Gastroesophageal sphincter (tissue), 4 donors: ENCODE measurements at places on chromosomes 7 and 10. TPM values are rescaled to one million over a fixed set of nuclear protein-coding genes. Genes with fewer than 3 reads are reported as not detected.

GRCh38 chr7:22319424-22320403, 37.2 kb downstream of the RAPGEF5 start:
- ATAC-seq, result no peak

- ATAC-seq, result no peak
Observed at GRCh38 chr7:55436457-55436856, 71.3 kb downstream of the LANCL2 start.

DNA sequence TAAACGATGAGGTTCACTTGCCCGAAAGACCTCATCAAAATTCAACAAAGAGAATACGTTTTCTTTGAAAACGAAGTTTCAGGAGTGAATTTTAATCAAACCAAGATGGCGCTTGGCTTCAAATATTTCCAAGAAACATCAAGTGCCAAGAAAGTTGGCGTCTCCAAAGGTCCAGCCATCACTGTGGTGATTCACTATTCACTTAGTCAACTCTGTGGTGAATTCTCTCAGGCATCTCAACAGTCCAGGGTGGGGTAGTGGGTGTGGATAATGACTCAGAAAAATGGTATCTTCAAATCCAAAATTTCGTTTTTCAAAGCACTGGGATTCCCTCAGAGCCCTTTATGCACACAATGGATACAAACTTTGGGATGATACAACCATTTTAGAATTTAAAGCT, 133.1 kb downstream of the SVIL start:
- peak; percentile 68 for ATAC-seq

- ATAC-seq, result no peak
Observed at GRCh38 chr7:106729720-106730385, 68.9 kb upstream of the CCDC71L start.

DNA sequence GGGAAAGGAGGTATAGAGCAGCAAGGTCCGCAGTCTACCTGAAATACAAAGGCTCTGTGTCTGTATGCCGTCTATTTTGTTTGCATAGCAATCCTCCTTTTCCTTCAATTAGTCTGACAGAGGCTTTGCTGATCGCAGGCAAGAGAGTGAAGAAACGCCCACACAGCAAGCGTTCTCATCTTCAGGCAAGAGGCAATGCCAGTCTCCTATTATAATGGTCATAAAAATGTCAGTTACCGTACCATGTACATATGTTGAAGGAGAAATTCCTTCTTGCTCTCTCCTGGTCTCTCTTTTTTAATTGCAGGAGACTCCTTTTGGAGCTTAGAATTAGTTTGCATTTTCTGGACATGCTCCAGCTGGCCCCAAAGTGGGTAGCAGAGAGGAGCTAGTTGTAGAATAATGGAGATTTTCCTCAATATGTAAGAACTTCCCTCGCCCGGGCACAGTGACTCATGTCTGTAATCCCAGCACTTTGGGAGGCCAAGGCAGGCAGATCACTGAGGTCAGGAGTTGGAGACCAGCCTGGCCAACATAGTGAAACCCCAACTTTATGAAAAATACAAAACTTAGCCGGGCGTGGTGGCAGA, 139.5 kb downstream of the PFKFB3 start:
- no peak for ATAC-seq

DNA sequence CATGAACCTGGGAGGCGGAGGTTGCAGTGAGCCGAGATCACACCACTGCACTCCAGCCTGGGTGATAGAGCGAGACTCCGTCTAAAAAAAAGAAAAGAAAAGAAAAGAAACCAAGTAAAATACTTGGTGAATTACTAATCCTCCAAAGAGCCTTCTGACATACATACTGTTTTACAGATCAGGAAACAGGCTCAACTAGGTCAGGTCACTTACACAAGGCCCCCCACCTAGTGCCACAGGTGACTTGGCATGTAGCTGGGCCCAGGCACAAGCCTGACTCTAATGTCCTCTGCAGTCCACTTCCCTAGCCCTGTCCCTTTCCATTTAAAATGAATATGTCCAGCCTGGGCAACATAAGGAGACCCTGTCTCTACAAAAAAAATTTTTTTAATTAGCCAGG, 157.0 kb downstream of the TPST1 start:
- ATAC-seq, result no peak

- ATAC-seq, result peak; percentile 85
Observed at GRCh38 chr10:102776779-102777456, 33.2 kb downstream of the WBP1L start.

DNA sequence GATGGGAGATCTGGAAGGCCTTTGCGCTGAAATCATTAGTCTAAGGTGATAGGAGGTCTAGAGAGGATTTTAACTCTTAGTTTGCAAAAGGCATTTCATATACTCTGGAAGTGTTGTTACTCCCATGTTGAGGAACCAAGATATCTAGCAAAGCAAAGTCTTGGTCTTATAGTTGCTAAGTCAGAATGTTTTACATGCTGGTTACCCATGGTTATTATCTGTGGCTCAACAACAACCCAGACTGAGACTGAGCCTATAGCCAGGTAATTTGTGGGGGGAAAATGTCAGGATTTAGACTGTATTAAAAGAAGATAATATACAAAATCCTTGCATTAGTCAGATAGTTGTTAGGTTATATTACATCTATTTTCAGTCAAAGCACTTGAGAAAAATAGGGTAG, 50.9 kb downstream of the LSMEM1 start:
- no peak for ATAC-seq

GRCh38 chr10:22433875-22434274, 88.6 kb downstream of the SPAG6 start:
- peak; percentile 24 for ATAC-seq

DNA sequence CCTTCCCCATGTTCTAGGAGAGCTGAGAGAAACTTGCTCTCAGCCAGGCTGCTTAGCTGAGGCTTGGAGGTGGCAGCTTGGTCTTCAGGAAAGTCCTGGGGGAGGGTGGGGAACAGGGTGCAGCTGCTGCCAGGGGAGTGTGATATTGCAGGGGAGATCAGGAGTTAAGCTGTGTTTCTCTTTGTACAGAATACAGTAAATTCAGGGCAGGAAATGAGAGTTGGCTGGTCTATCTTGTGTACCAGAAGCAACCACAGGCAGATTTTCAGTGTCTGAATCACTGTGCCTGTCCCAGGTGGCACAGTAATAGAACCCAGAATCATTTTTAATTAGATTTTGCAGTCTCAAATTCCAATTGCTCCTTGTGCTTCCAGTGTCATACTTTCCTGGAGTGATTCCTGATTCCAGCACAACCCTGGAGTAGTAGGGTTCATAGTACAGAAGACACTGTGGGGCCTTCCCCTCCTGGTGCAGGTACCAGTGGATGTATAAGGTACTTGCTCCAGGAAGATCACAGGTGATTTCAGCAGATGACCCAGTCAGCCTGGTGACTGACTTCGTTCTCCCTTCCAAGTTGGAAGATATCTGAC, 94.0 kb upstream of the TARP start:
- no peak for ATAC-seq

- no peak for ATAC-seq
Observed at GRCh38 chr7:12488341-12488740, 82.2 kb upstream of the SCIN start.

DNA sequence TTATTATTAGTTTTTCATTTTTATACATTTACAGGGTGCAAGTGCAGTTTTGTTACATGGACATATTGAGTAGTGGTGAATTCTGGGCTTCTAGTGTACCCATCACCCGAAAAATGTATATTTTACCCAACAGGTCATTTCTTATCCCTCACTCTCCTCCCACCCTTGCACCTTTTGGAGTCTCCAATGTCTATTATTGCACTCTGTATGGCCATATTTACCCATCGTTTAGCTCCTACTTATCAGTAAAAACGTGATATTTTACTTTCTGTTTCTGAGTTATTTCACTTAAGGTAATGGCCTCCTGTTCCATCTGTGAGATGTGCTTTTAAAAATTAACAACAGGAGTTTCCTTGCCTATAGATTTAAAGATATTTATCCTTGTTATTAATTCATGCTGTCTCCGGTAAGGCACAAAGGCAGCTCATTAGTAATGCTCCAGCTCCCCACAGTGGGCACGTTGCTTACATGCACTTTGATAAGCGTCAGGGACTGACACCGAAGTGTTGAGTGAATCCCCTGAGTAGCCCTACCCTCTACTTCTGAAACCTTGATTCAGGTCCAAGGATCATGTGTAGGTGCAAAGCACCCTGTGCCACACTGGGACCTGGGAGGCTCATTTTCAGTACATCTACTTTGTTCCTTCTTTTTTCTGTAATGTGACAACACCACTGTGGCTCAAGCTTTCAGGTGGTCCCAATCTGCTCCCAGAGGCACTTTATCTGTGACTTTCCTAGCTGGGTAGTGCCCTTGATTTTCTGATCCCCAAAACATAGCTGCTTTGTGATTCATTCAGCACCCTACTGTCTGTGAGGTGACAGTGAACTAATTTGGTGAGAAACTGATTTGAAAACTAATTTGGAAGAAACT, 27.3 kb downstream of the HYAL4 start:
- peak; percentile 65 for ATAC-seq

GRCh38 chr7:25288556-25289307, 60.4 kb upstream of the NPVF start:
- ATAC-seq, result peak; percentile 81

The PLXDC2 gene
- total RNA-seq, result 38.9 TPM

The AHR gene
- 100 TPM for total RNA-seq

The COBL gene
- total RNA-seq, result 30.1 TPM

The UNCX gene
- total RNA-seq, result not detected

The AKR1C1 gene
- total RNA-seq, result 279 TPM

The PTPRN2 gene
- 3.9 TPM for total RNA-seq
